HT-29 (cell line): ENCODE measurements at places on chromosomes 2 and 18. TPM values are rescaled to one million over a fixed set of nuclear protein-coding genes. Genes with fewer than 3 reads are reported as not detected.

DNA sequence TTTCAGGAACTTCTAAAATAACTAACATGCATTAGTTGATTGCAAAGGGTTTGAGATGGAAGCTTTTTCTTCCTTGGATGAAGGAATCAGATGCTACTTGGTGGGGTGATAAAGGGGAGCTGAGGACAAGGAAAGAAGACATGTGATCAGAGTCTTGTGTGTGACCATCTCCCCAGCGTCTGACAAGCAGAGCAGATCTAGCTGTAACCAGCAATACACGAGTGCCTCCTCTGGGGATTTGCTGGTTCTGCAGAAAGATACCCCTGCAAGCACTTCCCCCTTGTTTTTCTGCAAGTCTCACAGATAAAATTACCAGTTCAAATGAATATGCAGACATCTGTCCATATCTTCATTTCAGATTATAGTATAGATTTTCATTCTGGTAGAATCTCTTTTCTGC is 2.7 kb downstream of the CDH7 start:
- DNase-seq = peak; percentile 50

DNA sequence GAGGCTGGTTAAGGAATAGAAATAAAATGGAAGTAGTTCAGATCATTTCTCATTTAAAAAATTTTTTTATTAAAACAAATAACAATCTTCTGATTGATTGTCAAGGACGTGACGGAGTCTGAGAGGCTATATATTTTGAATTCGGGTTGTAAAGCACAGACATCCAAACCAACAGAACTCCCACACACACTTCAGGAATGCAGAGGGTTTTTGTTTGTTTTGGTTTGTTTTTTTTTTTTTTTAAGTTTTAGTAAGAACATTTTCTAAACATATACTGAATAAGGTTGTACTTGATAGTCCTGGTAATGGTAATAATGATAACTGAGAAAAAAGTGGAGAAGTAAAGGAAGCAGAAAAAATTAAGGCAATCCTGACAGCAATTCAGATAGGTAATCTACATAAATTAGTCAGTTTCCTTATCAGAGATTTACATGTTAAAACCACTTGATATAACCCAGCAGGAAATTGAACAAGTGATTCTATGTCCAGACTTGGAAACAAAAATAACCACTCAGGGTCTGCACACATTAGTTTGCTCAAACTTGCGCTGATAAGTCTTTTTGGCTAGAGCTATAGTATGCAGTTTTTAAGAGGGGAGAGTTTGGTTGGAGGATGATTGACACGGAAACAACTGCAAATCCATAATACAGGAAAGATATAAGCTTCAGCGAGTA is 51.5 kb upstream of the CTAGE1 start:
- DNase-seq = no peak

- DNase-seq = no peak
These were observed 125.2 kb upstream of the PIK3C3 start for GRCh38 chr18:41829647-41830516.

SPAG16 gene
- total RNA-seq = 16.2 and 17.7 TPM in 2 replicates

GRCh38 chr18:8795586-8796325 is 90.4 kb downstream of the MTCL1 start:
- no peak for DNase-seq

GRCh38 chr18:35026407-35027061 is 14.7 kb upstream of the MAPRE2 start:
- DNase-seq = no peak

DNA sequence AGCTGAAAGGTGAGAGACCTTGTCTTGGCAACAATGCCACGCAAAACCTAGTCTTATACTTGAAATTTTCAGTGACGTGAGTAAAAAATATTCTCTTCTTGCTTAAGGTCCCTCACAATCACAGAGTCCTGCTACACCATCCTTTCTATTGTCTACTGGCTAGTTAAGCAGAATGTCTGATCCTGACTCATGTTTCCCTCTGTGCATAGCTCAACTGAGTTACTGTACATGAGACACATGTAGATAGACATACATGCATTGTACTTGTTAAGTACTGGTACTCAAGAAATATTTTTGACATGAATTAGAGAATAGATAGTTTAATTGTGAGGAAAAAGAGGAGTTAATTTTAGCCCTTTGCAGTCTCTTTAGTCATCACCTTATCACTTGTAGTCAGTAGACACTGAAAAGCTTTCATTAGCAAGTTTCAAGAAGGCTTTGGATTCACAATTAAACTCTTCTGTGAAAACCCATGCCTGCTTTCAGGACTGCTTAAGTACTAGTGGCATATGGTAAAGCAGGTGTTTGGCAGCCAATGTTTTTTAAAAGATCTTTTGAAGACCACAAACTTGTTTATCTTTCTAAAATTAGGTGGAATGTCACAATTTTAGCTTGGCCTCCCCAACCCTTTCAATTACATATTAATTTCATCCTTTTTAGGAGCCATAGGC is 158.7 kb upstream of the CCDC150 start:
- no peak for DNase-seq

AQP4 gene
- total RNA-seq = not detected in 2 replicates

GRCh38 chr2:66447677-66448076 is 12.8 kb downstream of the MEIS1 start:
- DNase-seq = no peak

DNA sequence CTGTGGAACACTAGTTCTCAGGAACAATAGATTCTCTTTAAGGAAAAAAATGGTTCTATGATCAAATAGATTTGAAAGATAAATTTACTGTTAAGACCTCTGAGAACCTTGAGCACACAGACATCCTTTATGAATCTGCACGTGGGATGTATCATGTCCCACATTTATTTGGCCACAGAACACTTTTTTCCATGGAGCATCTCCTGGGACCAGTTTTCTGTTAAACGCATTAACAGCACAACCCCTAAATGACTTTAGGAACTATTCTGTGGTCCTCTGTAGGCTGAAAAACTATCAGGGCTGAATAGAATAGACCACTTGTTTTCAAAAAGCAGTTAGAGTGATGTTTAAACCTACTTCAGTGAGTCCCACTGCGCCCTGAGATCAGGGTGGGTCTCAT is 132.2 kb upstream of the PID1 start:
- no peak for DNase-seq

DNA sequence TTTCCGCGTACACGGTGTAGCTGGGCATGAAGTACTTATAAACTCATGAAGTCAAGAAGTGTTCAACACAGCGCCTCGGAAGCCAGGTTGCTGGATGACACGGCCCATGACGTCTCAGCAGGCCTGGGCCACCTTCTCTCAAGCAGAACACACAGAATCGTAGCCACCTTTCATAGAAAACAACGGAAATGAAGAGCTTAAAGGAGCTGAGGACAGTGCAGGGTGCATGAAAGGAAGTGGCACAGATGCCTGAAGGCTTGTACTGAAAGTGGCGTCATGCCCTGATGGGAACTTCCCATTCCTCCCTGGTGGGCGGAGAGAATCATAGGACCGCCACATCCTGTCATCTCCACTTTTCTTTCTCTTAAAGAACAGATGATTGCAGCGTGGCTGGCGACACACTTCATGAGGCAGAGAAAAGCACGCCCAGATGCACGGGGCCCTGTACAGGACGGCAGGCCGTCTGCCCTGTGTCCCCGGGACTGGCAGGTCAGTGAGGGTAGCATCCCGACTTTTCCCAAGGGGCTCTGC is 31.1 kb downstream of the HDAC4 start:
- DNase-seq = no peak

GRCh38 chr2:78718473-78718872 is 307.0 kb upstream of the REG3G start:
- no peak for DNase-seq

VWA3B gene
- not detected in 2 replicates for total RNA-seq

CXCR1 gene
- total RNA-seq = not detected in 2 replicates

DNA sequence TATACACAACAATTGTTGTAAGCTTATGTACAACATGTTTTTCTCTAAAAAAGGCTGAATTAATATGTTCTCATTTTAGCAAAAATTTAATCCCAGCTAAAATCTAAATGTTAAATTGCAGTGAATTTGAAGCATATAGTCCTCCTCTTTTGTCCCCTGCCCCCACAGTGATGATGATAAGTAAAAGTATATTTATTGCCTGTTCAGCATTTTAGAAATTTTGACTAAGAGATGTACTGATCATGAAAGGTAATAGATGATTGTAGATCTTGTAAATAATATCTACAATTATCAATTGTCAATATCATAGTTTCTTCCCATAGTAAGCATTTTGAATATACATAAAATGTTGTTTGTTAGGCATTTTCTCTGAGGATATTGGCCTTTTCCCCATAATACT is 113.9 kb downstream of the AGPS start:
- no peak for DNase-seq

DNA sequence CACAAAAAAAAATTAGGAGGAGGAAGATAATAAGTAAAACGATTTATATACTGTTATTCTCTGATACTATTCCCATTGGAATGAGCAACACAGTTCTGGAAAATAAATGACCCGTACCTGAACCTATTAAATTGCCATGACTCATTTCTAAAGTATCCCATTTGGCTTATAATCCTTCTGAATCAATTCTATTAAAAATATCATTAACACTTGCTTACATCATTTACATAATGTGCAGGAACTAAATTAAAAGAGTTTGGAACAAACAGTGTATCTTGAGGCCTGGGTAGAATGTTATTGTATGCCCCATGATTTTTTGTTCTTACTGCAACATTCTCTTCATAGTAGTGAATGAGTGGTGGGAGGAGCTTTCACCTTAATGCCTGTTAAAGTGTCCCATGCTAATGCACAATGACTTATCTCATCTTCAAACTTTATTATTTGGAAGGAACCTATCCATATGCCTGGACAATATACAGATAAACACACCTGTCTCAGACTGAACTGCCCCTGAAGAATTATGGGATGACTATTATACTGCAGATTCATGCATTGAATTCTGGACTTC is 549.9 kb upstream of the ACVR2A start:
- DNase-seq = peak; percentile 81

MOGAT1 gene
- not detected in 2 replicates for total RNA-seq

- DNase-seq = no peak
These were observed 86.0 kb downstream of the NRP2 start for GRCh38 chr2:205768341-205768740.

DNA sequence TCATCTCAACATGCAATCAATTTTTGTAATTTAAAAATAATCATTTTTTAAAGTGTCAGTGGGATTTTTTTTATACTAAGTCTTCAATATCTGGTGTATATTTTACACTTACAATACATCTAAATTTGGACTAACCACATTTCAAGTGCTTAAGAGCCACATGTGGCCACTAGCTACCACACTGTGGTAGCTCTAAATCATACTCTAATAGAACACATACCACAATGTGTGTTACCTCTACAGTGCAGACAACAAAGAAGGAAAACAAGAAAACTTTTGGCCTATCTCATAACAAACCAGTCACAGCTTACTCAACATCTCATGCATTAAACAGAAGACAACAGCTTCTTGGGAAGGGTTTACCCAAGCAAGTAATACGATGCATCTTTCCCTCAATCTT is 24.5 kb downstream of the PIAS2 start:
- no peak for DNase-seq

- no peak for DNase-seq
These were observed 40.3 kb downstream of the CLASP1 start for GRCh38 chr2:121608967-121609366.

DNA sequence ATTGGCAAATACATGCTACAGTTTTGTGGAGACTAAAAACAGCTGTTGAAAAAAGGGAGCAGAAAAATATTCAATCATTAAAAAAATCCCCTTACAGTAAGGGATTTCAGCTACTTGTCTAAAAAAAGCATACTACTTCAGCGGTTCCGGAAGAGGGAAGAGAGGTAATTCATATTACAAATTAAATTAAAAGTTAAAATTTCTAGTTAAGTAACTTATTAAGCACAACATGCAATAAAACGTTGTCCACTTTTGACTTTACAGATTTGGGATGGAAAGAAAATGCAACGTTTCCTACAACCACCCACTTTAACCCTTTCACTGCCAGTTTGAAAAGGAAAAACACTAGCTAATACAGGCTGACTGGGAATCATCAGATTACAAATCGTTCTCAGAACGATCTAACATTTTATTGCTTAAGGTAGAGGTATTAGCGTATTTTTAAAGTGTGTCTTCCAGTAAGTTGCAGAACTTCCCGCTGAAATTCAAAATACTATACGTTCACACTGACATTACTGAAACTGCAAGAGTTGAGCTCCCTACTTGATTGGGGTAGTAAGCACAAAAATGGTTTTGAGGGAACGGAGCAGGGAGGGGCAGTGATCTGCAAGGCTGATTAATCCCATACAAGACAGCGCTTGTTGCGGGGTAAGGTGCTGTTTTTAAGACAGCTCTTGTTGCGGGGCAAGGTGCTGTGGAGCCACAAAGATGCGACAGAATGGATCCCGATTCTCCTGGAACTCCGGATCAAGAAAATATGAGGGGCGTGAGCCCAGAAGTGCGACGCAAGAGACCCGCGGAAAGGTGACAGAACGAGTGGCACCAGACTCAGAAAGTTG is 743 bp downstream of the HADHA start:
- DNase-seq = peak; percentile 48

DNA sequence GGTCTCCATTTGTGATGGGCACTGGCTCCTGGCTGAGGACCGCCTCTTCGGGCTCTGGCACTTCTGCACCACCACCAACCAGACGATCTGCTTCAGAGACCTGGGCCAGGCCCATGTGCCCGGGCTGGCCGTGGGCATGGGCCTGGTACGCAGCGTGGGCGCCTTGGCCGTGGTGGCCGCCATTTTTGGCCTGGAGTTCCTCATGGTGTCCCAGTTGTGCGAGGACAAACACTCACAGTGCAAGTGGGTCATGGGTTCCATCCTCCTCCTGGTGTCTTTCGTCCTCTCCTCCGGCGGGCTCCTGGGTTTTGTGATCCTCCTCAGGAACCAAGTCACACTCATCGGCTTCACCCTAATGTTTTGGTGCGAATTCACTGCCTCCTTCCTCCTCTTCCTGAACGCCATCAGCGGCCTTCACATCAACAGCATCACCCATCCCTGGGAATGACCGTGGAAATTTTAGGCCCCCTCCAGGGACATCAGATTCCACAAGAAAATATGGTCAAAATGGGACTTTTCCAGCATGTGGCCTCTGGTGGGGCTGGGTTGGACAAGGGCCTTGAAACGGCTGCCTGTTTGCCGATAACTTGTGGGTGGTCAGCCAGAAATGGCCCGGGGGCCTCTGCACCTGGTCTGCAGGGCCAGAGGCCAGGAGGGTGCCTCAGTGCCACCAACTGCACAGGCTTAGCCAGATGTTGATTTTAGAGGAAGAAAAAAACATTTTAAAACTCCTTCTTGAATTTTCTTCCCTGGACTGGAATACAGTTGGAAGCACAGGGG is 5.5 kb downstream of the TMEM37 start:
- no peak for DNase-seq

DNA sequence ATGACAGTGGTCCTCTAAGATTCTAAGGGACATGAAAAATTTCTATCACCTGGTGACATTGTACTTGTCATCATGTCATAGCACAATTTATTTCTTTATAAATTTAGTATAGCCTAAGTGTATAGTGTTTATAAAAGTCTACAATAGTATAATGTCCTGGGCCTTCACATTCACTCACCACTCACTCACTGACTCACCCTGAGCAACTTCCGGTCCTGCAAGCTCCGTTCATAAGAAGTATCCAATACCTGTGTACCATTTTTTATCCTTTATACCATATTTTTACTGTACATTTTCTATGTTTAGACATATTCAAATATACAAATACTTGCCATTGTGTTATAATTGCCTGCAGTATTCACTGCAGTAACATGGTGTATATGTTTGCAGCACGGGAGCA is 72.8 kb upstream of the DSEL start:
- DNase-seq = no peak
